Esophagus muscularis mucosa (tissue), 4 donors: ENCODE measurements at places on chromosomes 12 and 14.

- no peak for DNase-seq
These were observed 166.8 kb downstream of the MYRFL start for GRCh38 chr12:69991690-69992288.

DNA sequence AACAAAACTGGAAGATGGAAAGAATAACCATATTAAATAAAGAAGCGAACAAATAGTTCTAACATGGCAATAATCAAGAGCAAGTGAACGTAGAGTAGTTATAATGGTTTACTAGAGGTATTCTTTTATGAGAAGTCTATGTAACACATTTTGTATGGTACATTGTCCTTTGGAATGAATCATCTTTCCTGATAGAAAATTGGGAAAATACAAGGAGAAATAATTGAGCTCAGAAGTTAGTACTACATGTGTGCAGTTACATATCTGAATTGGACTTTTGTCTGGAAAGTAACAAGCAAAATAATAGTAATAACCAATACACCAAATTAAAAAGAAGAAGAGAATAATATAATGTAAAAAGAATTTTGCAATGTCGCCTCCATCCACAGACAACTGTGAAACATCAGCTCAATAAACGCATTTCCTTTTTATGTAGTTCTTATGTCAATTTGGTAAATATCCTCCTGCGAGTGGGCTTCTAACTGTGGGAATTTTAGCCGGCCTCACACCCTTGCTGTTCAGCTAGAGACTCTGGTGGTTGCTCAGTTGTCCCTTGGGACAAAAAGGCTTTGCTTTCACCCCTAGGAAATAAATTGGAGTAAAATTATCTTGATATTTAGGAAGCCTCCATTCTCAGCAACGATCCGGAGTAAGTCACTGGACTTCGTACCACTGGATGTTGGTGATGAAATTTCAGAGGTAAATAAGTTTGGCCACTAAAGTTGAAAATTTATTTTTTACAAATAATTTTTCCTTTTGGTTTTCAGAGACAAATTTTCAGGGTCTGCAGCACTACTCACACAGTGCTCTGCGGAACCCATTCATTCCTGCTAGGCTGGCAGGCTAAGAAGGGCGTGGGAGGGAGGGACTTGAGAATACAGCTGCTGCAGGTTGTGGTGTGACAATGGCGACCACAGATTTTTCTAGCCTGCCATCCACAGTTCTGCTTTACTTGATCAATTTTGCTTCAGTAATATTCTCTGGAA lies 1.1 kb upstream of the TUBA1A start:
- DNase-seq: no peak

- no peak for DNase-seq
These were observed 5.2 kb upstream of the HSP90B1 start for GRCh38 chr12:103924761-103925641.

DNA sequence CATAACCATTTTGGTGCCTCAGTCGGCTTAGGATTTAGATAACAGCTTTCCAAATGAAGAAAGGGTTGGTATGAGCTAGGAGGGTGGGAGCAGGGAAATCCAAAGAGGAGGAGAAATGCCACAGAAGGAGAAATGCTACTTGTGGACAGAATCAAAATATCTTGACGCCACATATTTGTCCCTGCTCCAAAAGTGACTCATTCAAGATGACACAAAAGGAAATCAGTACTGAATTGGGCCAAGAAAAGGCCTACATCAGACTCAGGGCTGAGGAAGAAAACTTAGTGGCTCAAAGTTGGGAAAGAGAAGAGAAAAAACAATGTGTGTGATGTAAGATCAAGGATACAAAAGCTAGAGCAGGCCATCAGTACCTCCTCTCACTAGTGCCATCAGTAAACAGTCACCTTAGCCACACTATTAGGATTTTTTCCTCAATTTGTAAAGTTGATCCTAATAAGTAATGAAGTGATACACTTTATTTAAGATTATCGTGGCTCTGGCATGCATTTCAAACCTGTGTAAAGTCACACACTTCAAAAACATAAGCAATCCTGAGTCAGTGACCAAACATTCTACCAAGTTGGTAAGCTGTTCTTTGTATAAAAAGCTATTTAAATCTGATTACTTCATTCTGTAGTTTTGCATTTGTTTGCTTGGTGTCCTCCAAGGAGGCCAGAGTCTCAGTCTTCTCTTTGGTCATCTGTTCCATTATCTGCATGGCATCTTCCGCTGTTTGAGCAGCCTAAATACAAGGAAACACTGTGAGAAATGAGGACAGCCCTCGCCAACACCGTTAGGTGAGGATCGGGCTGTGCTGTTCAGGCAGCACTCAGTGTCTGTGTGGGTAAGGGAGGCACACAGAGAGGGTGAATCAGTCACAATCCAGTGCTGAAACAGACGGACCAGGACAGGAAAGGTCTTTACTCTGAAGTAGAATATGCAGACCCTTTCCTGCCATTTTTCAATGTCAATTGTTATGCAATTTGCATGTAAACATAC lies 52.6 kb upstream of the VPS33A start:
- DNase-seq: no peak

DNA sequence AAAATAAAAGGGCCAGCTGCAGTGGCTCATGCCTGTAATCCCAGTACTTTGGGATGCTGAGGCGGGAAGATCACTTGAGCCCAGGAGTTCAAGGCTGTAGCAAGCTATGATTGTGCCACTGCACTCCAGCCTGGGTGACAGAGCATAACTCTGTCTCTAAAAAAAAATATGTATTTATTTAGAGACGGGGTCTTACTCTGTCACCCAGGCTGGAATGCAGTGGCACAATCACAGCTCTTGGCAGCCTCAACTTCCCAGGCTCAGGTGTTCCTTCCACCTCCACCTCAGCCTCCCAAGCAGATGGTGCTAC lies 179.3 kb upstream of the ATF7IP start:
- no peak for DNase-seq

GRCh38 chr14:85308531-85309300 lies 221.2 kb upstream of the FLRT2 start:
- DNase-seq: no peak

GRCh38 chr14:74963178-74963704 lies 7.8 kb upstream of the PGF start:
- no peak for DNase-seq

GRCh38 chr14:69288956-69289705 lies 29.2 kb downstream of the GALNT16 start:
- DNase-seq: no peak

GRCh38 chr12:53201177-53201541 lies 5.9 kb downstream of the ITGB7 start:
- no peak for DNase-seq

- no peak for DNase-seq
These were observed 21.9 kb downstream of the ANKLE2 start for GRCh38 chr12:132739600-132740312.
